Brain (organoid and tissue), 16 donors: ENCODE measurements at places on chromosomes 16 and 17.

- no peak for DNase-seq
Measured at GRCh38 chr17:63249256-63250004, 196.7 kb downstream of the CYB561 start.

- no peak for DNase-seq
Measured at GRCh38 chr16:85235991-85236817, 123.9 kb upstream of the CIBAR2 start.

DNA sequence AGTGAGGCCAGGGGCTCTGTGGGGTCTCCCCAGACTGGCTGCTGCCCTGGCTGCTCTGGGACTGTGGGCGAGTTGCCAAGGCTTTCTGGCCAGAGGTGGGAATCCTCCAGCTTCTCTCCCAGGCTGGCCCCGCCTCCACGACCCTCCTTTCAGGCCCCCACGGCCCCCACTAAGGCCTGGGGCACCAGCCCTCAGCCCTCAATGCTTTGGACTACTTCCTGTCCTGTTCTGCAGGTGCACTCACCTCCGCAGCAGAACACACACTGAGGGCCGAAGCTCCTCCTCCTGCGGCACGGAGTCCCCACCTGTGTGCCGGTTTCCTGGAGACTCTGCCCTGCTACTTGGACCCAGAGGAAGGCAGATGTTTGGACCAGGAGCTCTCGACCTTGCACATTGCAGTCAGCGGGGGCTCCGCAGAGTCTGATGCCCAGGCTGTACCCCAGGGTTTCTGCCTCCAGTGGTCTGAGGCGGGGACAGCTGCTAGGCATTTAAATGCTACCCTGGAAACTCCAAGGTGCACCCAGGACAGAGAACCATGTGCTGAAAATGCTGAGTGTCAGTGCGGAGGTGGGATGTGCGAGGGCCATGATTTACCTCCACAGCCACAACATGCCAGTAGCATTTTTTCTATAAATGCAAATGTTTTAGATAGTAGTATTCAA is 223.8 kb downstream of the IRF8 start:
- no peak for DNase-seq

DNA sequence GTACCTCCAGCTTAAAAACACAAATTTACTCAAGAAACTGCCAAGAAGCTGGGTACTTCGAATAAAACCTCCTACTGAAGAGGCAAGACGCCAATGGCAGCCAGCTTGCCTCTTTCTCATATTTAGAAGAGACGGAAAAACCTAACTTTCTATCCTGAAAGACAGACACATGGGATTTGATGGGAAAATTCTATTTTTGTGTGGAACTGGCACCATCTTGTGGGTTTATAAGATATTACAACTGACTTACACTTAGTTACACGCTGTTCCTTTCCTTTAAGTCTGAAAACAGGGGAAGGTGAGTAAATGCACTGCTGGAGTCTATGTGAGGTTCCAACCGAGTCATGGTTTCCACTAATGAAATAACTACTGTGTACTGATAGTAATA is 10.3 kb downstream of the ZNF18 start:
- DNase-seq, result peak; percentile 66

DNA sequence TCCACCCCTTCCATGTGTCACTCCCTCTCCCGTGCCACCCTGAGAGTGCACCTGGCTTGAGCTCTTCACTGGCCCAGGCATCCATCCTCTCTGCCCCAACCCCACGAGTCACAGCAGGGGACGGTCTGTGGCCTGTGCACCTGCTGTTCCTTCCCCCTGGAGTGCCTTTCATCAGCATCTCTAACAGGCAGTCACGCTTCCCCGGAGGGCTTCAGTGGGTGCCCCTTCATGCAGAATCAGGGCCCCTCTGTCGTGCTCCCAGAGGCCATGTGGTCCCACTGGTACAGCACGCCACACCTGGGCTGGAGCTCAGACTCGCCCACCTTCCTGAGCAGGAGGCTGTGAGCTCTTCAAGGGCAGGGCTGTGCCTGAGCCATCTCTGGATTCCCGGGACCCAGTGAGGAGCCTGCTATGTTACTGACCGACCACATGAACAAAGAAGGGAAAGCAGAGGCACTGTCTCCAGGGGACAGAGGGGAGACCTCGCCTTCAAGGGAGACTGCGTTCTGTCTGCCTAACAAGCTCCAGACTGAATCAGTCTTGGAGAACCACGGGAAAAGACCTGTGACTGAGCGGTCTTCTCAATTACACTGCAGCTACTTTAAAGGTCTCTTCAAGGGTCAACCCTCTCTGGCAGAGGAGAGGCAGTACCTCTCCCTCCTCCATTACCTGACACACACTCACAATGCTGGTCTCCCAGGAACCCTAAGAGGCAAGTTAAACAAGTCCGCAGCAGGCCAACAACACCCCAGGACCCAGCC is 78.8 kb upstream of the DOC2B start:
- DNase-seq, result no peak

- DNase-seq, result no peak
Measured at GRCh38 chr16:64450177-64450576, 671.7 kb downstream of the CDH11 start.

GRCh38 chr17:29096094-29096493 is 53.2 kb downstream of the PIPOX start:
- no peak for DNase-seq

DNA sequence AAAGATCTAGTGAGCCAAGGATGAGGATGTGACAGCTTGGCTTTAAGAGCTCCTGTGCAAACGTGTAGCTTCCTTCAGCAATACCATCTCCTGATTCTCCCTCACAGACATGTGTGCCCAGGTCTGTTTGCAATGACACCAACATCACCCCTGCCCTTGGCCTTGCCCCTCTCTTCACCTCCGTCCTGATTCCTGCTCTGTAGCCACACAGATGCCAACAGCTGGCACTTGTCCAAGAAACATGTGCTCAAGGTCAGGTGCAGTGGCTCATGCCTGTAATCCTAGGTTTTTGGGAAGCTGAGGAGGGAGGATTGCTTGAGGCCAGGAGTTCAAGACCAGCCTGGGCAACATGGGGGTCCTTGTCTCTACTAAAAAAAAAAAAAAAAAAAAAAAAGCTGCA is 103.8 kb upstream of the CRHR1 start:
- DNase-seq, result no peak

DNA sequence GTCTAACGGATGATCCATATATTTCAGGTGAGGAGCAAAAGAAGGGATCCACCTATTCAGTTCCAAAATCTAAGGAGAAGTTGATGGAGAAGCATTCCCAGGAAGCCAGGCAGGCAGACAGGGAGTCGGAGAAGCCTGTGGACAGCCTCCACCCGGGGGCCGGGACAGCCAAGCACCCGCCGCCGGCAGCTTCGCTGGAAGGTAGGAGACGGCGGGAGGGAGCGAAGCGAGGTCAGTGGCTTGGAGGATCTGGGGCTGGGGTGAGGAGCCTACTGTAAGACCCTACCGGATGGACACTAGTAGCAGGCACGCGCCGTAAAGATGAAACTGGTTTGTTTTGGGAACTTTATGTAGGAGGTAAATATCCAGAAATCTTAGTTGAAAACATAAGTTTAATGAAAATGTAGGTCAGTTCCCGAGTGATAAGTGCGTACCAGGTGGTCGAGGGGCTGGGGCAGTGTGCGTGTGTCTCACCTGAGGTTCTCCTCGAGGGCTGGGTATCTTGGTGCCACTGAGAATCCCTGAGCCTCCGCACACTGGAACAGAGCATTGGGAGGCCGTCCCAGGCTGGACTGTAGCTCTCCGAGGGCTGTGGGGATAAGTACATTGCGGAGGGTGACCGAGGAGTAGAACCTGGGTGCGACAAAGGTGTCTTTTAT is 714 bp downstream of the SPATA33 start:
- no peak for DNase-seq

- no peak for DNase-seq
Measured at GRCh38 chr16:48810436-48810802, 200.4 kb upstream of the N4BP1 start.

GRCh38 chr17:30554839-30555751 is 77.9 kb downstream of the GOSR1 start:
- DNase-seq, result no peak

GRCh38 chr17:39781031-39781860 is 43.5 kb downstream of the GRB7 start:
- no peak for DNase-seq

DNA sequence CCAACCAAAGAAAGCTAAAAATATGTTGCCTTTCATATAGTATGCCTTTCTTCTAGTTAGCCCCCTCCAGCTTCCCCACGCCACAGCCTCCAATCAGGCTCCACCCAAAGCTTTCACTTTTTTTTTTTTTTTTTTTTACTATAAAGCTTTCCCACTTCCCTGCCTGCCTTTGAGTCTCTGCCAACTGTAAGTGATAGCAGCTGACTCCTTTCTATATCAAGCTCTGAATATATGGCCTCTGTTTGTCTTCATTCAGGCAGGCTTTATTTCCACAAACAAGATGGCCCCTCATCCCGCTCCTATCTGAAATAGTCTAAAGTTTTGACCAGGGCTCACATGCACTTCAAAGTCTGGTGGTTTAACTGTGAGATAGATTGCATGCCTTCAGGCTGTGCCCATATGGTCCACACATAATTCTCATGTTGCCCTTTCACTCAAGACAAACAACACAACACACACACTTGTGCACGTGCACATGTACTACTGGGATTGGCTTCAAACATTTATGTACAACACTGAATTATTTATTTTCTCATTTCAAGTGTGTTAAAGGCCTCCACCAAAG is 39.8 kb upstream of the DYNLRB2 start:
- DNase-seq, result no peak

DNA sequence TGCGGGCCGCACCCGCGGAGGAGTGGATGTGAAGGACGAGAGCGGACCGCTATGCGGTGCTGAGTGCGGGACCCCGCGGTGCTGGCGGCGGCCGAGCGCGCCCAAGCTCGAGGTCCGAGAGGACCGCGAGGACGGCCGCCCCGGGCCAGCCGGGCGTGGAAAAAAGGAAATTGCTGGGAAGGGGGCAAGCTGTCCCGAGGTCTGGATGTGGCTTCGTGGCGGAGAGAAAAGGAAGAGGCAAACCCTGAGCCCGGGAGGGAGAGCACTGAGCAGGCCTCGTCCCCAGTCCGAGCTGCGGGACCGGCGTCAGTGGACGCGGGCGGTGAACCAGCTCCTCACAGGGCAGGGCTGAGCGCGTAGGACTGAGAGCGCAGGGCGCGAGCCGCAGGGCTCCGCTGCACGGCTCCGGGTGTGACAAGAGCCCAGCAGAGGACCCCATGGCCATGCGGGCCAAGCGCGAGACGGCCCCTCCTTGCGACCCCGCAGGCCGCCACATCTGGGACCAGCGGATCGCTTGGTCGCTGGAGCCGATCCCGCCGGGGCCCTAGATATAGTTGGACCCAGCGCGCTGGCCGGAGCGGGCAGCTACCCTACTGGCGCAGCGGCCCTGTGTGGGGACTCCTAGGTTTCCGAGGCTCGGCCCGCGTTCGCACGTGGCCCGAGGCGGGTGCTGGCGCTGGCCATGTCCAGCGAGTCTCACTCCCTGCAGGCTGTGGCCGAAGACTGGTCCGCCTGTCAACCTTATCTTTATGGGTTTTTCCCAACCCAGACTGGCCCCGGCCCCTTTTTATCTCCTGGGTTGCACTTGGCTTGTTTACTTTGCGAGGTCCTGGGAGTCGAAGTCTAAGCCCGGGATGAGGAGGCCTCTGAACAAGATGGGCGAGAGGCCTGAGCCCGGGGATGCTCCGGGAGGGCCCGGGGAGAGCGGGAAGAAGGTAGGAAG is 2.4 kb downstream of the TBX4 start:
- no peak for DNase-seq

- DNase-seq, result no peak
Measured at GRCh38 chr17:57289613-57290012, 33.3 kb downstream of the MSI2 start.

DNA sequence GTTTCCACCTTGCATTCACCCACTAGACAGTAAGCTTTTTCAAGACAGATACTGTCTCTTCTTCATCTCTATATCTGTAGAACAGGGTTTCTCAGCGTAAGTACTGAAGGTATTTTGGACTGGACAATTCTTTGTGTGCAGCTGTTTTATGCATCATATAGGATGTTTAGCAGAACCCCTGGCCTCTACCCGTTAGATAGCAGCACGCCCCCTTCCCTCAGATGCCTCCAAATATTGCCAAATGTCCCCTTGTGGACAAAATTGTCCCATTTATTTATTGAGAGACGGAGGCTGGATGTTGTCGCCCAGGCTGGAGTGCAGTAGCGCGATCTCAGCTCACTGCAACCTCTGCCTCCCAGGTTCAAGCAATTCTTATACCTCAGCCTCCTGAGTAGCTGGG is 263.3 kb upstream of the TBX2 start:
- no peak for DNase-seq

DNA sequence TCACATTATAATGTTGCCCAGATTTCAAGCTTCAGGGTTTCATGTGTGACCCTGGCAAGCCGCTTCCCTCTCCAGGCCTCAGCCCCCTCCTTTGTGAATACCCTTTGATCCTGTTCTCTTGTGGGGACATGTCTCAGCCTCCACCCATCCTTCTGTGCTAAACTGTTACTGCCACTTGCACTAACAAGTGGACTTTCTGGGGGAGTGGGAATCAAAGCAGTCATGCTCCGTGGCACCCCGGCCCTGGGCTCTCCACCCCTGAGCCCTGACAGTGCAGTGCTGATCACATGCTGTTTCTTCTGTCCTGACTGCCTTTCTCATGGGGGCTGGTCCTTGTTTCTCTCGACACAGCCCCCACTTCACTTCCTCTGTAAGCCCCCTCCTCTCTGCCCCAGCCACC is 9.7 kb upstream of the DCAF7 start:
- DNase-seq, result no peak

GRCh38 chr16:30533748-30534367 is 800 bp downstream of the ZNF747 start:
- no peak for DNase-seq

DNA sequence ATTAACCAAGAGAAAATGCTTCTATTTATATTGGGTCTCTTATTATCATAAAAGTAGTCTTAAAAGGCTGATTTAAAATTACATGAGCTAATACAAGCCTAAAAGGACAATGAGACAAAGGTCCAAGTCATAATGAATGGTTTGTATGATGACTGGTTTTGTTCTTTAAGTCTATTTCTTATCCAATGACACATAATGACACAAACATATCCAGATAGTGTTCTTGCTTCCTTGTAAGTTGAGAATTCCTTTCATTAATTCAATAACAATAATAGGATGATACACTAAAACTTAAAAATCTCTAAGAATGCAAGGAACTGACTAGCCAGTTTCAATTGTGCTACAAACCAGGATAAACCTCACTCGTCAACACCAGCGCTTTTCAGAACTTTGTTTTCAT is 244.1 kb downstream of the CEP112 start:
- DNase-seq, result no peak

GRCh38 chr17:40358323-40359038 is 6.1 kb downstream of the GJD3 start:
- peak; percentile 95 for DNase-seq

DNA sequence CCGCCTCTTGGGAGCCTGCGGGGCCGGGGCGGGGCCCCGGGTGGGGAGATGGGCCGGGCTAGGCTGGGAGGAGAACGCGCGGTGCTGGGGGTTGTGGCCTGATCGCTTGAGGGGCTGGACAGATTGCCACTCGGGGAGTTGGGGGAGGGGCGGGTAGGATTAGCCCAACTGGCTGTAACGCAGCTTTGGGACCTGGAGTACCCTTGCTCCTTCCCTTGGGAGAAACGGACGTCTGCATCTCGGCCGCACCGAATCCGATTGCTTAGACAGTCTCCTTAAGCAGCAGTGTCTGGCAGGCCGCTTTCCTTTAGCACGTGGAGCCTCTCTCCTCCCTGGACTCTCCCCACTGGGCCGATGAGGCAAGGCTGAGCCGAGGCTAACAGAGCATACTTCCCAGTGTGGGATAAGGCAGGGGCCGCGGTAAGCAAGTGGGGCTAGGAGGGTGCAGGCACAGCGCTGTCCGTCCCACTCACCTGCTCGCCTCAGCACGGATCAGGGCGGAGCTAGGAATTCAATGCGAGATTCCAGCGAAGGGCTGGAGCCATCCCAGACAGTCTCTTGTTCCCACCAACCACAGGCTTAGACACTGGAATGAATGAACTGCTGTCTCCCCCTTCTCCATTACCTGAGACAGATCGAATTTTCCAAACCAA is 540 bp upstream of the ACLY start:
- DNase-seq, result peak; percentile 82
